ENCODE measurements at places on chromosomes 4 and X. TPM values are rescaled to one million over a fixed set of nuclear protein-coding genes. Genes with fewer than 3 reads are reported as not detected.

ARHGAP24 gene
- total RNA-seq: 6.7 TPM

COL4A5 gene
- 5.6 TPM for total RNA-seq

PNCK gene
- 63.0 TPM for total RNA-seq

DNA sequence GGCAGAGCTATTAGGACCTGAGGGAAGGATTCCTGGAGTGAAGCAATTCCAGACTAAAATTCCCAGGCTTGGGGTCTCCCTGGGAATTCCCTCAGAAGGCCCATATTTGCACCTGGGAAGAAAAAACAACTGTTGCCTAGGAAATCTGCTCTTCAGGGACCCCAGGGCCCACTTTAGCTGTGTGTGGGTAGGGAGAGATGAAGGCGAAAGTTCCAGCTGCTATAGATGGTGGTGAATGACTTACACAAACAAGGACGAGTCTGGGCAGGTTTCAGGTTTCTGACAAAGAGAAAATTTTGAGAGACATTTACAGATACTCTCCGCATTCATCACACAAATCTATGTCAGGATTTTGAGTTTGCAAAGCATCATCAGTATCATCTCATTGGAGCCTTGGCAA, 126.1 kb downstream of the GPC3 start:
- DNase-seq: no peak

DNA sequence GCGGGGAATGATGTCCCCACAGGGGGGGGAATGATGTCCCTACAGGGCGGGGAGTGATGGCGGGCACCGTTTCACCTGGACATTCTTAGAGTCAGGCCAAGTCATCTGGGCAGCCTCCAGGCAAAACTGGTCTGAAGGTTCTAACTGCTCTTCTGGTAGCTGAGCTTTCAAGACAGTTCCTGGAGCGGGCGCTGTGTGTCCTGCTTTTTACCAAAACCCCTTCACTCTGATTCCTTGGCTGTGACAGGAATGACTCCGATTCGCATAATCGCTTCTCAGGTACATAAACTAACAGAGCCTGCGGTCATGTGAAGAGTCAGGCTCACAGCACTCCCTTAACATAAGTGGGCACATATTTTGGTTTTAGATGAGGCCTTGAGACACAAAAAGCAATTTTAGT, 836.0 kb downstream of the TRIML1 start:
- no peak for DNase-seq

DNA sequence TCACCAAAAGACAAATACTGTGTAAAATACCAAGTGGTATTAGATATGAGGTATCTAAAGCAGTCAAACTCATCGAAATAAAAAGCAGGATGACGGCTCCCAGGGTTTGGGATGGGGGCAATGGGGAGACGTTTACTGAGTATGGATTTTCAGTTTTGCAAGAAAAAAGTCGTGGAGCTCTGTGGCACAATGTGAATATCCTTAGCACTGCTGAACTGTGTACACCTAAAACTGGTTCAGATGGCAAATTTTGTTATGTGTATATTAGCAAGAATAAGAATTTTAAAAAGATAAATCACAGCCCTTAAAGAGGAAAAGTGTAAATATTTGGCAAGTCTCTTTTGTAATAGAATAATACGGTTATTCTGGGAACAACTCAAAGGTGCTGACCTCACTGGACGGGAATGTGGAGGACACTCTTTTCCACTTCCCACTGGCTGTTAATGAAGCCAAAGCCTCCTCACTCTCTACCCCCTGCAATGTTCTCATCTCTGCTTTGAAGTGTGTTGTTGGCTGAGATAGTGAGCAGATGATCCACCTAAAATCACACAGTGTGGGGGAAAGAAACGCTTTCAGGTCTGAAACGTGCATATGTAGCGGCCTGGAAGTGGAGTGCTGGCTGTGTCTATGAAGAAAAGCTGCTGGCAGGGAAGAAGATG, 49.2 kb downstream of the SEL1L3 start:
- DNase-seq: no peak

- DNase-seq: no peak
These were observed 108.1 kb downstream of the DHX15 start for GRCh38 chr4:24476282-24476681.

GRCh38 chr4:118834960-118835569, 861 bp downstream of the SEC24D start:
- peak; percentile 61 for DNase-seq

DNA sequence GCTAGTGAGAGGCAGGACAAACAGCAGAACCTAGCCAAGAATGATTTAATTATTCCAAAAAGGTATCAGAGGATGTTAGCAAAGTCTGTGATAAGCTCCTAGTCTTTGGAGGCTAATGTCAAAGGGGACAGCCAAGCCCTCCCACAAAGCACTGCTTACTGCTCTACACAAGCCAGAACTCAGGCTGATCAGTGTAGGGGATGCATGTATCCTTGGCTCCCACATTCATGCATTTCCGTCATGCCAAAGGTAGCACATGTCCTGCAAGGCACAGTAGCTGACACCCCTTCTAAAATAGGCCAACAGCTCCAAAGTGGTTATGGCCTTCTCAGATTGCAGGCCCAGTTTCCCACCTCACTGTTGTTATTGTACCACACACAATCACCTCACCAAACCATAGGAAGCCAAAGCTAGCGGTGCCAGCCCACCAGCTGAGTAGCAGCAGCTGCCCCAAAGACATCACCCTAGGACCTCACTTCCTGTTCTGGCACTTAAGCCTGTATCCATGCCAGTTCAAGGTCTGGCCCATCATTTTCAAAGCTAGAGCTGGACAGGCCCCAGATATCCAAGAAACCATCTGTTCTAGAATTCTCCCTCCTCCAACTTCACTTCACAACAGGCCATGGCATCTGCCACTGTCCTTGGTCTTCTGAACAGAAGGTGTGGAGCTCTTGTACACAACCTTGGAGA, 40.9 kb downstream of the TSPAN5 start:
- no peak for DNase-seq

DNA sequence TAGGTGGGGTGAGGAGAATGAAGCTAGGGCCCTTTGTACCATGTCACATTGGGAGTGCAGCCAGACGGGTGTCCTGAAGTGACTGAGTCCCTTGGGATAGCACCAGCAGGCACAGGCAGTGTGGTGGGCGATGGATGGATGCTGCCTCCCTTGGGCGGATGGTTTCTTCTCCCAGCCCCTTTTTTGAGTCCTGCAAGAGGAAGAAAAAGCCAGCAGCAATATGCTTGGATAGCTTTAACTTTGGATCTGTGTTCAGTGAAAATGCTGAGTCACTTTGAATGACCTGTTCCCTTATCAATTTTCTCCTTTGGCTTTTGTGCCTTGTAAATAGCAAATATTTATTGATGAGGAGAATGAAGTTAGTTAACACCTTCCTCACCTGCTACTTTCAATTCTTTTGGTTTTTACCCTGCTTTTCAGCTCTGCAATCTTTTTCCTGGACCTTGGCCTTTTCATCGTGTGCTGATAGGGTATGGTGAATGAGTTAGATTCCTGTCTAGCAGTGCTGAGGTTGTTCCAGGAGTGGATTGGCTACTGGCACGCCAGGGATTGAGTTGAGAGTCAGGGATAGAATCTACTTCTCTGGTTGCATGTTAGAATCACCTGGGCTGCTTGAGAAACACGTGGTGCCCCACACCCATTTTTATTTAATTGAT, 10.2 kb downstream of the DCUN1D4 start:
- no peak for DNase-seq

GRCh38 chrX:97616883-97617530, 733.3 kb downstream of the RPA4 start:
- no peak for DNase-seq

DNA sequence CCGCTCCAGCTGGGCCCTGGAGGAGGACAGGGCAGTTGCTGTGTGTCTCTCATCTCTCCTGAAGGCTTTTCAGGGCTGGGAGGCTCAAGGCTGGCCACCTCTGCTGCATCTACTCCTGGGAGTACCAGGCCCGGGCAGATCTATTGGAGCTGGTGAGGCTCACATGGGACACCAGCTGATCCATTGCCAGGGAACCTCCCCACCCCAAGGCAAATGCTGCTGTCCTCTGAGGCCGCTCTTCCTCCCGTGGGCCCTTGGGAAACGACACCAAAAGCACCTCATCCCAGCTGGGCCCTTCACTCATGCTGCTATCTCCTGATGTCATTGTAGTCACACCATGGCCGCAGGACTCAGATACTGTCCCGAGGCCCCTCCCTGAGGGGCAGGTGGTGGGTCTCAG, 3.6 kb downstream of the UBL4A start:
- no peak for DNase-seq

Data from mucosa of descending colon (tissue), 3 donors.